HFFc6 (cell line): ENCODE measurements at places on chromosomes 3 and 15.

DNA sequence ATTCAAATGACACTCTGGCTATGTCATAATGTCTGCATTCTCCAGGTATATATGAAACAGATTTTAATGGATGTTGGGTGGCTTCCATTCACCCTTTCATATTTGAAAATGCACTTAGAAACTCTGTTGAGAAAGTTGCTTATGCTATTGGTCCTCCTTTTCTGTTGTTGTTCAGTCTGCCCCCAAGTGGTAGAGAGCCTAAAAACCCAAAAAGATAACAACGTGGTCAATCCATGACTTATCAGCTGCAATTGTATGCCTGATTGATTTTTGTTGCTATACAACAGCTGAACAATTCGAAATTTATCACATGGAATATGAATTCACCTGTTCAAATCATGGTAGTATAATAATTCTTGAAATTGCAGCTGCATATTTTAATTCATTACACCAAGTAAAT is 279.8 kb downstream of the ROBO2 start:
- no peak for DNase-seq

DNA sequence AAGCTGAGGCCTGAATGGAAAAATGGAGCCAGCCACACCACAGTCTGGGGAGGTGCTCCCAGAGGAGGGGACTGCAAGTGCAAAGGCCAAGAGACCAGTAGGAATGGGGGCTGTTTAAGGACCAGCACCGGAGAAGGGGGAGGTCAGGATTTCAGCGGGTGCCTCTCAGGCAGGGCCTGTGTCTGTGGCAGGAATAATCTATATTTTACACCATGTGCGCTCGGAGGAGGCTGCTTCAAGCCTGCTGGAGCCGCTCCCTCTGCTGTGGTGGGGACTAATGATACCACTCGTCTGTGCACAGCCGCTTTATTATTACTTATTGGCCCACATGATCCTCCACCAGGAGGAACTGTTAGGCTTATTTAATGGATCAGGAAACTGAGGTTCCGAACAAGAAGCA is 45.3 kb downstream of the TPRA1 start:
- no peak for DNase-seq

DNA sequence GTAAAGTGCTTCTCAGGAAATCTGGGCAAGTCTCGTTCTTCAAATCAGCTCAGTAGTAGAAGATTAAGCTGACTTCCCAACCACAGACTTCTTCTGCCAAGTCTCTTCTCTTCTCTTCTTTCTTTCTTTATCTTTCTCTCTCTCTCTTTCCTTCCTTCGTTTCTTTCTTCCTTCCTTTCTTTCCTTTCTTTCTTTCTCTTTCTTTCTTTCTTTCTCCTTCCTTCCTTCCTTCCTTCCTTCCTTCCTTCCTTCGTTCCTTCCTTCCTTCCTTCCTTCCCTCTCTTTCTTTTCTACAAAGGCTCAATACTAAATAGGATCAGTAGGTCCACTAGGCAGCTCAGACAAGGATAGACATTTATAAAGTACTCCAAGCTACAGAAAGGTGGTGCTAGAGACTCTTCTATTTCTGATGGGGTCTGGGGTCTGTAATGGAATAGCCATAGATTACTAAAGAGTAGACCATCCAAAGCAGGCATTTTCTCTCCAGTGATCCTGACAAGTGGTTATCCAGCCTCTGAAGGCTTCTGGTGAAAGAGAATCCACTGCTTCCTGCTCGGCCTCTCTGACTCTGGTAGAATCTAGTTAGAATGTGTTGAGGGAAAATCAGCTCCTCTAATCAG is 100.8 kb downstream of the TPRG1 start:
- no peak for DNase-seq

GRCh38 chr15:31390777-31391486 is 64.3 kb downstream of the KLF13 start:
- no peak for DNase-seq

DNA sequence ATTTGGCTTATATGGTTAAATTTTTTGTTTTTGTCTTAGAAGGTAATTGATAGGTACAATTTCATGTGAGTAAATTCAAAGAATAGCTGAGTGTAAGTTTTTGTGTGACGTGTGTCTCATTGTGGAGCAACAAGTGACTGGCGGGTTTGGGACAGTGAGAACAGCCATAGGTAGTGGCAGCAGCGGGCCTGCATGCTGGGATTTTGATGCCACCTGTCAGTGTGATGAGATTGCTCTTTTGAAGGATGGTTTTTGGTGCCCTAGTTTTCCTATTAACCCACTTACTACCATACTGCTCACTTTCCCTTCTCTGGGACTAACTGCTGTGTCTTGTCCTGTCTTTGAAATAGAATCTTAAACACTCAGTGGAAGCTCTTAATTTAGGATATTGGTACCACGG is 522.6 kb downstream of the NAALADL2 start:
- DNase-seq: no peak

DNA sequence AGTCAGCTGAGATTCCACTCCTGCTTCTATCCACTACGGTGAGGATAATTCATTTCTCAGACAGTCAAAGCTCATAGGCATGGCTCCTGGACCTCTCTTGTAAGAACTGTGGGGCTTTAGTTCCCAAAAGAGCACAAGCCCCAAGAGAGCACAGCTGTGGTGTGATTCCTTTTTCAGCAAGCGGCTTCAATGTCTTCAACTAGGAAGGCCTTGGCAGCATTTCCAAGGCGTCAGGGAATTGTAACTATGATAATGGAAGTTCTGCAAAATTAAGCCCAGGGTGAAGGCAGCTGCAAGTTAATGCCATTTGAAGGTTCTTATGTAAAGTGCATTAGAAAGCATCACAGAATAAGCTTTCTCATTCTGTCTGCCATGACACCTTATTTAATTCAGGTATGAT is 657.1 kb downstream of the GRM7 start:
- no peak for DNase-seq

DNA sequence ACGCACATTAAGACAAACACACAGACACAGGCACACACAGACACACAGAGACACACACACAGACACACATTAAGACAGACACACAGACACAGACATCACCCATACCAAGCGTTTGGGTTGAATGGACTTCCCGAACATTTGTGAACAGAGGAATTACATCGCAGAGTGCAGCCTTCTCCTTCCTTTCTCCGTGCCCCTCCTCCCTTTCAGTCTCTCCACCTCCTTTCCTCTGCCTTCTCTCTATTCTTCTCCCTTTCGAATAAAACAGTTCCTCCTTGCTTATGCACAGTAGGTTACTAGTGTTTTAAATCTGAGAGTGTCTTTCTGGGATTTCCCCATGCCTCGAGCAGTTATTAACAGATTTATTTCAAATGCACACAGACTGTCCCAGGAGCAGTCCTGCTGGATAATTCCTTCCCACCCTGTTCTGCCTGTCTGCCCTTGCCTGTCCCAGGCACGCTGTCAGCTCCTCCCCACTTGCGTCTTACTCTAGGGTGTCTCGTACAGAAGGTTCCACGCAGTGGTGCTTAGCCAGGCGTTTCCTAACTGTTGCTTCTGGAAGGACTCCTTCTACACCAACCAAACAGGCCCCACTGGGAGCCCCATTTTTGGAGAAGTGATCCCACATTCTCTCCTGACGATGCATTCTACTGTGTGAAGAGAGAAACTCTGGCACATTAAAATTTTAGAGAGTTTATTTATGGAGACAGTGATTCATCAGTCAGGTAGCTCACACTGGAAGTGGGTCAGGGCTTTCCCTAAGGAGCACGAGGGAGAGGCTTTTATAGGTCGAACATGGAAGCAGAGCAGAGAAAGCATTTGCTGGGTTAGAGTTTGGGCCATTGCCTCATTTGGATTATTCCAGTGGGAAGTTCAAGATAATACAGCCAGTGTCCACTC is 163.8 kb downstream of the SV2B start:
- DNase-seq: peak; percentile 14

GRCh38 chr3:73073091-73073707 is 11.7 kb downstream of the EBLN2 start:
- no peak for DNase-seq

GRCh38 chr3:134666466-134666865 is 15.6 kb upstream of the KY start:
- peak; percentile 68 for DNase-seq

- no peak for DNase-seq
Measured at GRCh38 chr3:50450209-50450921, 53.1 kb downstream of the CACNA2D2 start.

GRCh38 chr3:97991293-97991682 is 19.1 kb upstream of the RIOX2 start:
- no peak for DNase-seq

- no peak for DNase-seq
Measured at GRCh38 chr3:37025561-37026335, 32.4 kb downstream of the MLH1 start.

DNA sequence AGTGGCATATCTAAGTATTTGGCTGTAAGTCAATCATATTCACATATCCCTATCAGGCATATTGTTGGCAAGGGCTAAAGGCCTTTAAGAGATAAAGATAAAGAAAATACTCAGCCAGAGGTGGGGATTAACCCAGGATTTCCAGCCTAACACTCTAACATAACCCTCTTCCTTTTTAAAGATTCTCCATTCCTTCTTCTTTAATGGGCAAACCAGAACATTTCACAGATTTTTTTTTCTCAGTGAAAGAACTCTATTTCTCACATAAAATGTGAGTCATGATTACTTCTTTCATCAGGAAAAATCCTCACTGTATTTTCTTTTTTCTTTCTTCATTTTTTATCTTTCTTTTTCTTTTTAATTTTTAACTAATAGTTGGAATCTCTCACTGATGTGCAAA is 200.4 kb downstream of the NR1D2 start:
- DNase-seq: no peak

DNA sequence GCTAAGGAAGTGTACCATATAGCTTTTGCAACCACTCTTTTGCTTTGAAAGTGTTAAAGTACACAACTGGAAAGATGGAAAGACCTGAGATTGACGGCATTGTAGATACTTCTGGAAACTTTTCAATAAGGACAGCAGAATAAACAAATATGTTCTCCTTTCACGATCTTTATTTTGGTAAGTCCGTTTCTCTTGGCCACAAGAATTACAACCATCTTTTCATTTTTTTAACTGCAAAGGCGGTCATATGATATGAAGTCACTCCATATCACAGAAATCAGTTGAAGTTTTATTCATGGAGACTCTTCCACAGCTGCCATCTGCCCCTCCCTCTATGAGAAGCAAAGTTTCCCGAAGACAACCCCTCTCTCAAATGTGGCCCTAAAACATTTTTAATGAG is 303.4 kb upstream of the ICE2 start:
- DNase-seq: no peak

- no peak for DNase-seq
Measured at GRCh38 chr15:49079340-49080039, 33.2 kb upstream of the SECISBP2L start.

DNA sequence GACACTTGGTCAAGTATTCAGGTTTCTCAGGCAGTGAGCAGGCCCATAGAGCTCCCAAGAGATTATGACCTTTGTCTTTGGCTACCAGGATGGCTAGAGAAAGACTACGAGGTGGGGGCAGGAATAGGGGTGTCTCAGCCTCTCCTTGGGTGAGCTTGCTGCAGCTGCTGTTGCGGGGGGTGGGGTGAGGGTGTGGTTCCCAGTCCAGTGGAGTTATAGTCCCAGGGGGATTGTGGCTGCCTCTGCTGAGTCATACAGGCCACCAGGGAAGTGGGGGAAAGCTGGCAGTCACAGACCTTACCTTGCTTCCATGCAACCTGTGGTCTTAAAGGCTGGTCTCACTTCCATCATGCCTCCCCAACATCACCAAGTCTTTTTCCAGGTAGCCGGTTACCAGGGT is 31.7 kb downstream of the ATP2C1 start:
- no peak for DNase-seq

DNA sequence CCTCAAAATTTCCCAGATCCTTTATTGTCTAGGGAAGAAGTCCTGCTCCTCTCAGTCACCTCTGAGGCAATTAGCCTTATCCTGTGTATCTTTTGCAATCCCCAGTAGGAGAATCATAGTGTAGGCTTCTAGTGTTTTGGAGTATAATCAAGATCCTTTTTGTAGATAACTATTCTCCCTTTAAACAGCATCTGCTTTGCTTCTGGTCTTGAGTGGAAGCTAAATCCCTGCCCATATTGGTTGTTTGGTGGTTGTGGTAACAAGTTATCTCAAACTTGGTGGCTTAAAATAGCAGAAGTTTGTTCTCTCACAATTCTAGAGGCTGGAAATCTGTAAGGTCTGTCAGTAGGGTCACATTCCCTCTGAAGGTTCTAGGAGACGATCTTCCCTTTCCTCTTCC is 217.5 kb upstream of the RASGRP1 start:
- no peak for DNase-seq

DNA sequence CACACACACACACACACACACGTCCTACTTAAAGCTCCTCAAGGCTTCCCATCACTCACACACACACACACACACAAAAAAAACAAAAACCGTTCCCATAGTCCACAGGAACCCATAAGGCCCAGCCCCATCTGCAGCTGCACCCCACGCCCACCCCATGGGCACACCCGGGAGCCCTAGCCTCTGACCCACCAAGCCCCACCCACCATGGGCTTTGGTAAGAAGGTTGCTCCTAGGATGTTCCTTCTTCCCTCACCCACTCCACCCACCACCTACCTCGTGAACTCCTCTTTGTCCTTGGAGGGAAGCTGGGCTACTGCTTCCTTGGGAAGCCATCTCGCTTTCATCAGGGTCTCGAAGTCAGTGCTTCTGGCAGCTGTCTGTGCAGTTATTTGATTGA is 115.1 kb downstream of the TPRA1 start:
- no peak for DNase-seq

GRCh38 chr3:126988451-126989021 is 5.6 kb downstream of the PLXNA1 start:
- DNase-seq: no peak

GRCh38 chr3:4310971-4311370 is 7.8 kb downstream of the SETMAR start:
- DNase-seq: no peak

DNA sequence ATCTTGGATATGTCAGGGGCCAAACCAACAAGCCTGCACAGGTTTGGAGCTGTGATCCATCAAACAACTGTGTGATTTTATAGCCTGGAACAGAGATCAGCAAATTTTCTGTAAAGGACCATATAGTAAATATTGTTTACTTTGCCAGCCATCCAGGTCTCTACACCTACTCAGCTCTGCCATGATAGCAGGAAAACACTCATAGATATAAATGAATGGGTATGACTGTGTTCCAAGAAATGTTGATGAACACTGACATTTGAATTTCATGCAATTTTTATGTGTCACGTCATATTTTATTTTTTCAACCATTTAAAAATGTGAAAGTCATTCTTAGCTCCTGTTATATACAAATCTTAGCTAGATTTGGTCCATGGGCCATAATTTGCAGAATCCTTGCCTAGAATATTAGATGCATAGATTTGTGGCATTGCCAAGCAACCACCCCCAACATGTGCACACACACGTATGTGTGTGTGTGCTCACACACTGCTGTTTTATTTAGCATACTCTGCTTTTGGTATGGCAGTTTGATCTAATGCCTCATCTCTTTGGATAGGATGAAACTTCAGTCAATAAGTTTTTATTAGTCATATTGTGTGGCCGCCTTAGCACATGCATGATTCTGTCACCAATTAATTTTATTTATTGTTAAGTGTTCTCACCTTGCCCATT is 6.4 kb downstream of the ATXN7 start:
- no peak for DNase-seq

DNA sequence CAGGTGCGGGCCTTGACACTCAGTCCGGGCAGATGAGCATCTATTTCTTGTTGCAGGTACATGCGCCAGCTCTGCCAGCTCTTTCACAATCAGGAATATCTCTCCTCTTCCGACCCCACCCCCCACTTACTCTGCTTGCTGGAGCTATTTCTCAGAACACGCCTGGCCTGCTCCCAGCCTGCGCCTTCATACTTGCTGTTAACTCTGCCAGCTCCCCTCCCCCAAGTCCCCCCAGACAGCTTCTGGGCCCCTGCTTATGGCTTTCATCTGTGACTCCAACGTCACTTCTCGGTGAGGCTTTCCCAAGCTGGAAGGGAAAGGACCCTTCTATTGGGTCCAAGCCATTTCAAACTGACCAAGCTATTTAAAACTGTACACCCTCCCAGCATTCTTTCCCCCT is 15.2 kb downstream of the MAGEF1 start:
- DNase-seq: no peak
